ENCODE measurements at places on chromosomes 5 and 9.

DNA sequence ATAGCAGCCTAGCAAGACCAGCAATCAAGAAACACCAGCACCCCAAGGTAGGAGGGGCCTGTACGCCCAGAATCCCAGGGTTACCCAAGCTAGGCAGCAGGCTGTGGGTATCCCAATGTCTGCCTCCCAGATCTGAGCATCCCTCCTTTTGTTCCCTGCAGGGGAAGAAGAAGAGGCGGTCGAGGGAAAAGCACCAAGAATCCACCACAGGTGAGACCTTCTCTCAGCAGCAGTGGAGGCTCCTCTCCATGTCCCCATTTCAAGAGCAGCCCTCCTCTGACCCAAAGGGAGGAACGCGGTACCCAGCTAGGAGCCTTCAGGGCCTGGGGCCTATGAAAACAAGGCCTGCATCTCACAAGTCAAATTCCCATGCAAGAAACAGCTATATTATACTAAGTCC lies 28.9 kb downstream of the TCF7 start:
- DNase-seq: no peak

DNA sequence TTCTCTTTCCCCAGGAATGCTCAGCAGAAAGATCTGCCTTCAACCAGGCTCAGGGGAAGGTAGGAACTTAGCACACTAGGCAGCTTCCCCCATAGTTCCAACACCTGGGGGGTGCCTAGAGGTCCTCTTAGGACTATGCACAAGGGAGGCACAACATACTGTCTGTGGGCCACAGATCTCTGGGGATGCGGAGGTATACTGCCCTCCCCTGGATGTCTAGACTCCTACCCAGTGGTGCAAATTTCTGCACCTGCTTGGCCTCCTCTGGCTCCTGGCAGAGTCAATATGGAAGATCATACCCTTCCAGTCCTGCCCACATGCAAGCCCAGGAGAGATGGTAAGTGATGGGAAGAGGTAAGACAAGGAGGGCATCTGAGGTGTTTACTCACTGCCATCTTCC lies 247.5 kb upstream of the DAPK1 start:
- no peak for DNase-seq

DNA sequence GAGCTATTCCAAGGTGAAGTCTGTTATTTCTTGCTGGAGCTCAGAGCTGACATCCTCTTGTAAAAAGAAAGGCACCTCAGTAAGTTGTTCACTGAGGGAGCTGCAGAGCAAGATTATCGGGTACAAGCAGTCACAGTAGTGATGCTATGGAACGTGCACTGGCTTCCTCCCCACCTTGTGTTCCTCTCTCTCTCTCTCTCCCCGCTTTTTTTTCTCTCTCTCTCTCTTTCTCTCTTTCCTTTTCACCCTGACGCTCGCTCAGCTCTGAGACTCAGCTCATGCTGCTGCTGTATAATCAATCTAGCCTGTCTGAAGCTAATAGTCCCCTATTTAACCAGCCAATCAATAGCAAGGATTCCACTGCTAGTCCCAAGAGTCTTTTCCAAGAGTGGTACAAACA lies 587.6 kb upstream of the CDH18 start:
- no peak for DNase-seq

DNA sequence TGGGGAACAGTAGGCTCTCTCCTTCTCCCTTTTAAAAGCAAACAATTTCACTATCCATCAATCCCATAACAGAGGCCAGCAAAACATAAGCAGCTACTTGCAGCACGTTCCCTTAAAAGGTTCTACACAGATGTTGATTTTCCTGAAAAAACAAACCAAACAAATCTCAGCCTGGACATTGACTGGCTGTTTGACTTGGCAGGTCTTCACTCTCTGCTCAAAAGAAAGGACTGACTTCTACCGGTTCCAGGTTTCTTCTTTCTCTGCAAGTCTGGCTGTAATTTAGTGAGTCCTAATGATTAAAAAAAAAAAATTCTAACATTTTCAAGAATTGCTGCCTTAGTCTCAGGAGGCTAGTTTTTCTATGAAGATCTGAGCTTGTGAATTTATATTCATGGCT lies 203.1 kb upstream of the EFNA5 start:
- no peak for DNase-seq

GRCh38 chr9:2032234-2032633 lies 17.1 kb downstream of the SMARCA2 start:
- no peak for DNase-seq
